Stimulated activated CD8-positive, alpha-beta memory T cell treated with anti-CD3 and anti-CD28 coated beads, Interleukin-2, amount 100 ng/mL, for 1 hour (primary cell): ENCODE measurements at places on chromosomes 12 and 14.

DNA sequence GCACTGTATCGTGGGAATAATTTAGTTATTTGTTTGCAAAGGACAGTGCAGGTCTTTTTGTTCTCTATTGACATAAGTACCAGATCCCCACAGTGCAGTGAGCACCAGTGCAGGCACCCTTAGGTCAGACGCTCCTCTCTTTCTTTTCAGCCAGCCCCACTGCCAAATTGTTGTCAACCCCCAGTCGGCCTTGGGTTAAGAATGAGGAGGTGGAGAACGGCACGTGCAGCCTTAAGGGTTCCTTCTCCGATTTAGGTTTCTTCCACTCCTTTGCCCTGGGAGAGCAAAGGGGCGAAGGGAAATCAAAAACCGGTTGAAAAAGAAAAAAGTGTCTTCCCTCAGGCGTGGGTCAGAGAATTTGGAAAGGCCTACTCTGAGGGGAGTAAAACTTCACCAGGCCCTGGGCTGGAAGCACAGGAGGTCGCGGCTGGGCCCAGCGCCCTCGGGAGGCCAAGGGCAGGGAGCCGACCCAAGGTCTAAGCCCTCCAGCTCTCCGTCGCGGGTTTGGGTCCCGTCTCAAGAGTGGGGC is 4.3 kb downstream of the PAX9 start:
- no peak for DNase-seq

GRCh38 chr14:62304257-62304656 is 542.0 kb downstream of the SNAPC1 start:
- DNase-seq = no peak

- no peak for DNase-seq
Observed at GRCh38 chr14:75773046-75773445, 112.0 kb downstream of the TTLL5 start.

DNA sequence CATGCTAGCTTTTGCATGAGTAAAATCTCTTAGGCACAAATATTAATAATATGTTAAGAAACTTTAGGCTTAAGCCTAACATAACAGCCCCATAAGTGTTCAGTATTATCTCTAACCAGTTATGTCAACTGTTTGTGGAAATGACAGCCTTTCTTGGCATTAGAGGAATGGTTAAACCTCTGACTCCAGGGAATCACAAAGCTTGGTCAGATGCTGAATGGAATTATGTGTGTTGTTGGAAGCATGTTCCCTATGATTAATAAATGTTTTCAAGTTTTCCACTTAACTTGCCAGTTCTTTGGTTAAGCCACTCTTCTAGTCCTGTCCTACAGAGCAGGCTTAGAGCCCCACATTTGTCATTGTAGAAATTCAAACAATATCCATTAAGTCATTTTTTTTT is 17.0 kb downstream of the PSEN1 start:
- no peak for DNase-seq

GRCh38 chr12:90261283-90261682 is 552.6 kb upstream of the ATP2B1 start:
- DNase-seq = no peak

DNA sequence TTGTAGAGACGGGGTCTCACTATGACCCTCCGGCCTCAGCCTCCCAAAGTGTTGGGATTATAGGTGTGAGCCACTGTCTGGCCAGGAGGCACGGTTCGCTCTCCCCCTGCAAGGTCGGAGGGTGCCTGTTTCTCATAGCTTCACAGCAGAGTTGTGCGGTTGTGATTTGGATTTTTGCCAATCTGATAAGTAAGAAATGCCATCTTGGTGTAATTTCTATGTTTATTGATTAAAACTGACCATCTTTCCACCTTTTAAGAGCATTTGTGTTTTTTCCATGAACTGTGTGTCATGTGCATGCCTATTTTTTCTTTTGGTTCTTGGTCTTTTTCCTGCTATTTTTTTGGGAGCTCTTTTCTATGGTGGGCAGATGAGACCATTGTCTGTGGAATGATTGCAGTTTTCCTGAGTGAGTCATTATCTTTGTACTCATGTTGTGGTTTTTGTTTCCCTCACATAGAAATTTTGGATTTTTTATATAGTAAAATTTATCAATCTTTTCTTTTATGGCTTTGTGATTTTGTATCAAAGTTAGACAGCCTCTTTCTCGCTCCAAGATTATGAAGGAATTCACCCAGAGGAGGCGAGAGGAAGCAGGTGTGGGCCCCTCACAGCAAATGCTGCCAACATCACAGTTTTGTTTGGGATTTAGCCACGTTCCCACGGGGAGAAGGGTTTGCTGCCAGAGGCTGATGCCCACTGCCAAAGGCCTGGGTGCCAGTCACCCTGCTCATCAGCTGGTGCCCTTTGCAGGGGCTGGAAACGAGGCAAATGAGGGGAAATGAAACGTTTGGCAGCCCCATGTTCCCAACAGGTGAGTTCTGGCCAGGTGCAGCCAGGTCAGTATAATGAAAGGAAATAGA is 47.2 kb downstream of the RFX4 start:
- no peak for DNase-seq

DNA sequence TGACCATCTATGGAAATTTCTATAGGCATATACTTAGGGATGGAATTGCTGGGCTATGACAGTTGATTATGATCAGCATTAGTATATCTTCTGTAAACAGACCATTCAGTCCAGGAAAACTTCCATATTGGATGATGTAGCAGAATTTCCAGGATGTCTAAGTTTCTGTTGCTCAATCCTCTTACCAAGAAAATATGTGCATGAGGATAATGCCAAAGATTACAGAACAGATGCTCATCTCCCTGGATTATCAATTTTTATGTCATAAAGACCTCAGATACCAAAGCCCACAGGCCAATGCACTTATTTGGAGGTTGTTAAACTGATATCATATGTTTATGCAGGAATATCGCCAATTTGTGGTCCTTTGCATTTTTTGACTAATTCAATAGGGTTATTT is 354.4 kb upstream of the FLRT2 start:
- DNase-seq = no peak

GRCh38 chr14:69696204-69696527 is 70.8 kb upstream of the SRSF5 start:
- DNase-seq = no peak

DNA sequence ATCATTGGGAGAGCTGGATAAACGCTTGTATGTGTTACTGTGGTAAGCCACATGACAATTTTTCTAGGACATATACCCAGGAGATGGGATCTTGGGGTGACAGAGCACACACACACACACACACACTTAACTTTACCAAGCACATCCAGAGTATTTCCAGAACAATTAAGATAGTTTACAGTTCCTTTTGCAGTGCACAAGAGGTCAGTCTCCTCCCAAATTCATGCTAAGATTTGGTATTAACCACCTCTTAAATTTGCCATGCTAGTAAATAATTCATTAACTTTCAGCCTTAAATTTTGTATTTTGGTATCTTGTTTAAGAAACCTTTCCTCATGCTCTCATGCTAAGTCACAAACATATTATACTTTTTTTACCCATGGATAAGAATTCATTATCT is 33.9 kb upstream of the LIMA1 start:
- DNase-seq = no peak

GRCh38 chr14:54267172-54267571 is 129.6 kb upstream of the CDKN3 start:
- DNase-seq = no peak

- DNase-seq = no peak
Observed at GRCh38 chr14:94346841-94347240, 23.7 kb upstream of the SERPINA6 start.

GRCh38 chr14:61171727-61172126 is 109.4 kb downstream of the TMEM30B start:
- no peak for DNase-seq

DNA sequence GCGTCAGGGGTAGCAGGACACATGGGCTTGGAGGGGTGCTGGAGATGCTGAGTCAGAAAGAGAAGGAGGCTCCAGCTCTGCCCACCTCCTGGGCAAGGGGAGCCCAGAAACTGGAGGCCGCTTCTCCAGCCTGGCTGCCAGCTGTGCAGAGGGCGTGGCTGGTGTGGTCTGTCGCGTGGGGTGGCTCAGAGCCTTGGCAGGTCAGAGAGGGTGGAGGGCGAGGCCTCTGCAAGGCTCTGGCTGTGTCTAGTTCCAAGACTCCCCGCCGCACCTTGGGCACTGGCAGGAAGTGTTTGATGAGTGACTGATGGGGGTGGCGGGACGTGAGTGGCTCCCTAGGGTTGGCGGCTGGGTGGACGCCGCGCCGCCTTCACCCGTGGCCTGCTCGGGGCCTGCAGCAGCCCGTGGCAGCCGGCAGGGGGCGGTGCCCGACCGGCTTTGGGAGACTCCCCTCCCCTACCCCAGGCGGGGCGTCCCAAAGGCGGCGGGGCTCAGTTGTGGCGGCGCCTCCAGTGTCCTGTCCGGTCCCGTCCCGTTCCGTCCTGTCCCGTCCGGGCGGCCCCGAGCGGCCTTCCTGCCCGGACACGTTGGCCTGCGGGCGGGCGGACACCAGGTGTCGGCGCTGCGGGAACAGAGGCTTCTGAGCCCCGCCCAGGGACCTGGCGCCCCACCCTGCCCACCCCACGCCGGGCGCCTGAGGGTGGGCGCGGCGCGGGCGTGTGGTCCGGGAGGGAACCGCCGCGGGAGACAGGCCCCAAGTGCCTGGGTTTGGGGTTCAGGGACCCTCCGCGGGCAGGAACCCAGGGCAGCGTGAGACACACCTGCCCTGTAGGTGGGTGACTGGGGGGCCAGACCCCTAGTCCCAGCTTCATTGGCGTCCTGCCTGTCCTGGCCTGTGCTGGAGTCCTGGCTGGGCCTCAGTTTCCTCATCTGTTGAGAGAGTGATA is 39.7 kb downstream of the KRT80 start:
- peak; percentile 56 for DNase-seq

DNA sequence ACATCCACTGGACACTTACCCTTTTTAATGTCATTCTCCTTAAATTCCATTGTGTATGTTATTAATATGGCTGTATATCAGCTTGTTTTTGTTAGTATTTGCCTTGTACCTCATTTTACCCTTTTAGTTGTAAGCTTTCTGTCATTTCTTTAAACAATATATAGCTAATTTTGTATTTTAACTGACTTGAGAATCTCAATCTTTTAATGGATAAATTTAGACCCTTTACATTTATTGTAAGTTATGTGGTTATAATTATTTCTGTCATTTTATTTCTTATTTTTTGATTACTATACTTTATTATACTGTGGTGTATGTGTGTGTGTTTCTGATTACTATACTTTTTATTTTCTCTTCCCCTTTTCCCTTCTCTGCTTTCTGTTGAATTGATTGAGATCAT is 159.0 kb upstream of the LHX5 start:
- no peak for DNase-seq

DNA sequence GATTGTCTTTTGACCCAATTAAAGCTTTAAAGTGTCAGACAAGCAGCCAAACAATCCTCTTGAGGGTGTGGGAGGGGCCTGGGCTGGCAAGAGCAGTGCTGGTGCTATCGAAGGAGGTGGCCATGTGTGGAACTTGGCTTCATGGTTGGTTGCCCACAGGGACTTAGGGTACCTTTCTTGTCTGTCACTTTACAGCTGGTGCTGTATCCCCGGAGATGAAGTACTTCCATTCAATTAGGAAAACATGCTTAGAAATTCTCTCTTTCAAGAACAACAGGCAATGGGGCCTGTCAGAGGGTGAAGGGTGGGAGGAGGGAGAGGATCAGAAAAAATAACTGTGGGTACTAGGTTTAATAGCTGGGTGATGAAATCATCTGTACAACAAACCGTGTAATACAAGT is 86.5 kb downstream of the DAAM1 start:
- no peak for DNase-seq

GRCh38 chr12:29212682-29213403 is 63.8 kb downstream of the FAR2 start:
- DNase-seq = no peak

DNA sequence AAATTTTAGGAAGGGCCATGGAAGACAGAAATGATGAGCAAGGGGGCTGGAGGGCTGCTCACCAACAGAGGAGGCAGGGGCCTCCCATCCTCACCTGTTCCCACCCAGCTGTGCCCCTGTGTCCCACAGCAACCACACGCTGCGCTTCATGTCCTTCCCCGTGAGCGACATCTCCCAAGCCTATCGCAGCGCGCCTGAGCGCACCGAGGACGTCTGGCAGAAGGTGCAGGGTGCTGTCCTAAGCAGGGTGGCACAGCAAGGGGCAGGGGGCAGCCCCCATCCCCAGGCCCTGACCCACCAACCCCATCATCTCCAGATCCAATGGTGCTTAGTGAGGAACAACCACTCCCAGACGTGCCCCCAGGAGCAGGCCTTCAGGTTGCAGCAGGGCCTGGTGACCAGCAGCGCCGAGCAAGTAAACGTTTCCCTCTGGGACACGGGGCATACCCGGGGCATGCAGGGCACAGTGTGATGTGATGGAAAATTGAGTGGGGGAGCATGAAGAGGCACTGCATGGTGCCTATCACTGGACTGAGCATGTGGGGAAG is 8.1 kb downstream of the CARMIL3 start:
- DNase-seq = no peak

DNA sequence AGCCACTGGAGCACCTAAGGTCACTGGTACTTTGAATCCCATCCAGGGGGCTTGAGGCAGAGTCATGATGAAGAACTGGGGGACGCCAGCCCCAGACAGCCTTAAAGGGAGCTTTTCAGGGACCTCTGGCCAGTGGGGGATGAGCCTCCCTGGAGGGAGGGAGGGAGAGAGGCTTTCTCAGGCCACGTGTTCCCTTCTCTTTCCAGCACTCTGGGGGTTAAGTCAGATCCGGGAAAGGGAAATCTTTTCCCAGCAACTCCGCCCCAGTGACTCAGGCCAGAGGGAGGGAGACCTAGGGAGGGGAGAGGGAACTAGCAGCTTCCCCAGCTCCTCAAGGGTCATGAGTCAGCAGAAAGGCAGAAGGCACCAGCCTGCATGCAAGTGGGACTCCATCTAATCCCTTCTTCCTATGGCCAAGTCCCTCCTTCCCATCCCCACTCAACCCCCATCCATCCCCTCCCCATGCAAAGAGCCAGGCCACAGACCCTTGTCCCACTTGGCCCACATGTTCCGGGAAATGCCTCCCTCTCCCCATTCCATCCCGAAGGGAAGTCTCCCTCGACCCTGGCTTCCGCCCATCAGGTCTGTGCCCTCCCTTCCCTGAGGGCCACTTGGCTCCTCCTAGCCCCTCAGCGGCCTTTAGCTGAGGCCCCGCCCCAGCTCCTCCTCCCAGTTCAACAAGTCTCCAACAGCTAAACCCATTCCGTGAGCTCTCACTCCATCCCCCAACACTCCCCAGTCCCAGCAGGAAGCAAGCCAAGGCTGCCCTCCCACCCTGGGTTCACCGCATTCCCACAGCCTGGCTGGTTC is 5.6 kb downstream of the TNFRSF1A start:
- DNase-seq = no peak

- no peak for DNase-seq
Observed at GRCh38 chr14:105864116-105864515, 337.7 kb downstream of the TMEM121 start.

DNA sequence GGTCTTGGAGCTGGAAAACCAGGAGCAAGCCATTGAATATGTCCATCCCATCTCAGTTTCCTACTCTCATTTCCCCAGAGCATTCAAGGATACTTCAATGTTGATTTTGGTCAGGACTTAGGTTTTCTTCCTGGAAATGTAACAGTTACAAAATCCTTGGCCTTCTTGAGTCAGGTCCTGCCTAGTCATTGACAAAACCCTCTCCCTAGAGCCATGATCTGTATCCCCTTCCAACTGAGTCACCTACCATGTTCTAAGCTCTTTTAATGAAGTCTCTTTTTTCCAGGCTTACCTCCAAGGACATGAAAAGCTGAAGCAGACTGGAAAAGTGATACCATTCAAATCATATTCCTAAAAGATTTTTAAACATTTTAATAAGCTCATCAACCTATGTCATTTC is 549.2 kb downstream of the GALC start:
- DNase-seq = no peak
